Endothelial cell of umbilical vein (primary cell): ENCODE measurements at places on chromosomes 13 and 19. TPM values are rescaled to one million over a fixed set of nuclear protein-coding genes. Genes with fewer than 3 reads are reported as not detected.

ATG4D gene
- total RNA-seq = 19.8 and 21.8 TPM in 2 replicates

CCDC159 gene
- 30.3 and 31.6 TPM in 2 replicates for total RNA-seq

RUBCNL gene
- total RNA-seq = not detected in 2 replicates

KLF5 gene
- total RNA-seq = 1.7 and 1.9 TPM in 2 replicates

HCN2 gene
- total RNA-seq = 0.37 and 0.53 TPM in 2 replicates

C13orf46 gene
- 1.7 and 1.9 TPM in 2 replicates for total RNA-seq

RNF225 gene
- 0.58 TPM in 1 of 2 replicates, not detected in the other for total RNA-seq
